ENCODE measurements at places on chromosomes 12 and 14.
A peak's percentile ranks its signal among the peaks of the same experiment; 100 is the strongest.

DNA sequence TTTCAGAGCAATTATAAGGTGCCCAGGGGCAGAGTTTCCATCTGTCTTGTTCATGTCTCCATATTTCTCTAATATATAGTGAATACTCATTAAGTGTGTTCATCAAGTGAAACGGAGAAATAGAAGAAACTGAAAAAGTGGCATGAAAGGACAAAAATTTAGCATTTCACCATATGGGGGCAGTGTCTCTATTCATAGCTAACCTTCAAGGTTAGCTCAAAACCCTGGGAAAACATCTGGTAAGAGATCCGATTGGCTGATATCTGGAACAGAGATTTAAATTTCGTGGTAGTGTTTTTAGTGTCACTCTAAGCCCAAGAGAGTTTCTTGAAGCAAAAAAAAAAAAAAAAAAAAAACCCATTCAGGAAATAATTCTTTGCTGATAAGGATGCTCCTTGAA, 367.5 kb downstream of the DAD1 start:
- no peak for DNase-seq

DNA sequence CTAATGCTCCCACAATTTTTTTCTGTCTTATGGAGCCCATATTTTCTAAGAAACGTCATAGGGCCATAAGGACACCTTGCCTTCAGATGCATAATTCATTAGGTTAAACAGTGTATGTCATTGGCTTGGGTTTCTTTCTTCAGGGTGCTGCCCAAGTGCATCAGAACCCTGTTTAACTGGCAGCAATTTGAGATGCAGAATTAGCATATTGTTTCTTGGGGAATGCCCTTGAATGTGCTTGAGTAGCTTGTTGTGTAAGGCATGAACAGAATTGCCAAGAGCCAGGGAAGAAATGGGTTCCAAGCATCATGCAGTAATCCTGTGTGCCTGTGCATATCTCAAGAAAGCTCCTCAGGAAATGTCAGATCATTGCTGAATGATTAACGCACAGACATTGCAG, 277.2 kb downstream of the SYT1 start:
- no peak for DNase-seq

GRCh38 chr12:57072661-57073060, 5.9 kb downstream of the NEMP1 start:
- no peak for DNase-seq

DNA sequence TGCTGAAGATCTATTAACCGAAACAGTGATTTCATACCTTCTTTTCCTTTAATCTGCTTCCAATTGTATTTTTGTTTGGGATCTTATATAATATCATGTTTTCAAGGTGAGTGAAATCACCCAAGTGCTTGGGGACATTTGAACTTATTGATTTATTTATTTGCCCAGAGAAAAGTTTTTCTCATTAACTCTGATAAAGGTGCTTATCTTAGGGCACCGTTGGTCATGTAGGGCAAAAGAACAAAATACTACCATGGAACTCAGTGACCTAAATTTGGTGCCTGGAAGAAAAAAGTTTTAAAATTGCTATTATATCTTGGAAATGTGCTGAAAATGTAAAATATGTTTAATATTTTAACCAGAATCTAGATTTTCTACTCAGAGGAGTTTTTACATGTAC, 207.4 kb upstream of the NPAS3 start:
- DNase-seq, result no peak

GRCh38 chr12:29530436-29530835, 33.0 kb upstream of the OVCH1 start:
- DNase-seq, result no peak

GRCh38 chr12:80857311-80857710, 80.4 kb downstream of the LIN7A start:
- DNase-seq, result no peak

DNA sequence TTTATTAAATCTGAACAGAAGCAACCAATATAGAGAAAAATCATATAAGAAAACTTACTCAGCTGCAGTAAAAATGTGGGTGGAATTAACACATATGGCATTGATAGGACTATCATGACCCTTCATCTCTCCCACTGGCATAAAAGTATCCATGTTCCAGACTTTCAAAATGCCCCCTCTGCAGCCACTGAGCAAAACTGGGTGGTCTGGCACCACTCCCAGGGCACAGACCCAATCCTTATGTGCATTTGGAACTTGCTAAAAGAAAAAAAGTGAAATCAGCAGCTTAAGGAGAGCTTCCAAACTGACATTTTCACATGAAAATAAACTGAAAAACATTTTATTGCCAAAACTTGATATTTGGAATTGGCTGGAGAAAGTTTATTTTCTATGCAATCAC, 141.5 kb downstream of the KIF21A start:
- DNase-seq, result no peak

DNA sequence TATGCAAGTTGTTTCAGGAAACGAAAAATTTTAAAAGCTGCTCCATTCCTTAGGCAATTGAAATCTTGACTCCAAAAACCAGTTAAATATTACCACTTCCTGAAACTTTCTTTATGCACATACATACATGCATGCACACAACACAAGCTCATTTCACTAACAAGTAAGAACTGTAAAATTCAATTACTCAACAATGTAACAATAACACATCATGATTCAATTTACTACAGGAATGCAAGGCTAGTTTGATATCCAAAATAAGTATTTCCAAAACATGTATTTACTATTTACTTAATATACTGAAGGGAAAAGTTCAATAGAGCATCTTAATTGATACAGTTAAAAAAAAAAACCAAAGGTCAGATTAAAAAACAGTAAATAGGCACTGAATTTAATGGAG, 19.6 kb downstream of the NAP1L1 start:
- no peak for DNase-seq

- peak; percentile 54 for DNase-seq
Measured at GRCh38 chr12:6540181-6540877, 6.0 kb downstream of the GAPDH start.

GRCh38 chr14:49702725-49703124, 9.8 kb downstream of the KLHDC1 start:
- no peak for DNase-seq

DNA sequence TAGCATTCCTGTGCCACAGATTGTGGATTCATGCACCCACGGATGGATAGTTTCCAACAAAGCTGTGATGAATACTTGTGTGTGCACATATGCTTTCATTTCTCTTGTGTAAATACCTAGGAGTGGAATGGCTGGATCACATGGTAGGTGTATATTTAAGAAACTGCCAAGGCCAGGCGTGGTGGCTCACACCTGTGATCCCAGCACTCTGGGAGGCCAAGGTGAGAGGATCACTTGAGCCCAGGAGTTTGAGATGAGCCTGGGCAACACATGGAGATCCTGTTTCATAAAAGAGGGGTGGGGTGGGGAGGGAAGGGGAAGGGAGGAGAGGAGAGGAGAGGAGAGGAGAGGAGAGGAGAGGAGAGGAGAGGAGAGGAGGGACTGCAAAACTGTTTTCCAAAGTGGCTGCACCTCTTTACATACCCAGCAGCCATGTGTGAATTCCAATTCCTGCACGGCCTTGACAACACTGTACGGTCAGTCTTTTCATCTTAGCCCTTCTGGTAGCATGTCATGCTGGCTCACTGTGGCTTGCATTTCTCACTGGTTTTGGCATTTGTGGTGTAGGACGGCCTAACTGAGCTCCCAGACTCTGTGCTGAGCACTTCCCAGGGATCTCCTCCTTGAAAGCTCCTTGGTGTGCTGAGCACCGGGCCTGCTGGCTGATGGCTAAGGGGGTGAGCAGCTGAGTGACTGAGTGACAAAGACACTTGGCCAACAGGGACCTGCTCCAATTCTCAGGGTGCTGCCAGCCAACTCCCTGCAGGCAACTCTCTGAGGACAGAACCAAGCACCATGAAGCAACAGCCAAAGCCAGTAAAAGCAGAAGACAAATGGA, 27.9 kb downstream of the SYNE3 start:
- DNase-seq, result no peak

DNA sequence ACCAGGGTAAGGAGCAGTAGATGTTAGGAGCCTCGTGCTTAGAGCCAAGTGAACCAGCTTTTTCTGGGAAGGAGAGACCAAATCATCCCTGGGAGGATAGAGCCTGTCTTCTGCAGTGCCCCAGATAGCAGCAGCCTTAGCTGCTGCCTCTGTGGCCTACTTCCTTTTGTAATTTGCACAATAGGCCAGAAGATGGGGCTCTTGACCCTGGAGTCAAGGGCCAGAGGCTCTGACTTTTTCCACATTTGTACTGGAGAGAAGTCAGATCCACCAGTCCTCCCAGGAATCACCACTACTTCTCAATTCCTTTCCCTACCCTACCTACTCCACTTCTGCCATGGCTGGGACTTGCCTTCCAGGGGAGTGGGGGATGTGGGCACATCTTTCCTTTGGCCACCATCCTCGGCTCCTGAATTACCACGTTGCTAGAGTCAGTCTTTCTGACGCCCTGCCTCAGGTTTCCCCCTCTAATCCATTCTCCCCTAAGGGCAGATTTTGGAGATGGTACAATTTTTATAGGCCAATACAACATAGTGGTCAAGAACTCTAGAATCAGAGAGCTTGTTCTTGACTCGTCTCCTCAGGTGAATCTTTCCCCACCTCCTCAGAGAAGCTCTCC, 3.3 kb upstream of the SLC4A8 start:
- peak; percentile 36 for DNase-seq

- DNase-seq, result no peak
Measured at GRCh38 chr12:43148691-43149090, 403.3 kb downstream of the ADAMTS20 start.

- no peak for DNase-seq
Measured at GRCh38 chr14:67482231-67483164, 6.0 kb downstream of the TMEM229B start.

GRCh38 chr14:34433957-34434356, 28.1 kb downstream of the SPTSSA start:
- no peak for DNase-seq

DNA sequence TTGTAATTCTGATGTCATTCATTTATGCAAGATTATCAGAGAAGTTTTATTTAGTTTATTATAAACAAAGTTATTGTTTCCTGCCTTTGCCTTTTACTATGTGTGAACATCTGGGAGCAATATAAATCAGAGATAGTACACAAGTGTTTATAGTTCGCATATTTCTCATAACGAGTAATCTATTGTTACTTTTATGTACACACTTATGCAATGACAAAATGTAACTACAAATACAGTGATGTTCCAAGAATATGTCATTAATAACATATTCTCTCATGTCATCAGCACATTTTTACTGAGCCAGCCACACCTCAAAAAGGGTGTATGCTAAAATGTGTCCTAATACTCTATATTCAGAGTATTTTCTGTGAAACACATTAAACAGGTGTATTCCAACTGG, 243.2 kb downstream of the ALX1 start:
- no peak for DNase-seq

GRCh38 chr12:75571204-75571603, 59.8 kb upstream of the KRR1 start:
- DNase-seq, result no peak

DNA sequence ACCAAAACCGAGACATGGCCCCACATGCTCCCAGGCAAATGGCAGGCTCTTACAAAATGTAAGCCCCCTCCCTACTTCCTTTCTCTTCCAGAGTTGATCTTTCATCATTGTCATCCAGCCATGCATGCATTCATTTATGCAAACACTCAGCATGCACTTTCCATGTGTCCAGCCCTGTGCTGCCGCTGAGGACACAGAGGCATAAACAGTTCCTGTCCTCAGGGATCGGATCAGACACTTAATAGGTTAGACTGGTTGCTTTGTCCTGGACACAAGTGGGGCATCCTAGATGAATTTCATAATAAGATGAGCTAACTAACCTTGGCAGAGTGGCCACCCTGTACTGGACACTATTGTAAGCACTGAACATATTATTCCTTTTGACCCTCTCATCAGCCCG, 23.1 kb downstream of the PRIMA1 start:
- DNase-seq, result no peak

DNA sequence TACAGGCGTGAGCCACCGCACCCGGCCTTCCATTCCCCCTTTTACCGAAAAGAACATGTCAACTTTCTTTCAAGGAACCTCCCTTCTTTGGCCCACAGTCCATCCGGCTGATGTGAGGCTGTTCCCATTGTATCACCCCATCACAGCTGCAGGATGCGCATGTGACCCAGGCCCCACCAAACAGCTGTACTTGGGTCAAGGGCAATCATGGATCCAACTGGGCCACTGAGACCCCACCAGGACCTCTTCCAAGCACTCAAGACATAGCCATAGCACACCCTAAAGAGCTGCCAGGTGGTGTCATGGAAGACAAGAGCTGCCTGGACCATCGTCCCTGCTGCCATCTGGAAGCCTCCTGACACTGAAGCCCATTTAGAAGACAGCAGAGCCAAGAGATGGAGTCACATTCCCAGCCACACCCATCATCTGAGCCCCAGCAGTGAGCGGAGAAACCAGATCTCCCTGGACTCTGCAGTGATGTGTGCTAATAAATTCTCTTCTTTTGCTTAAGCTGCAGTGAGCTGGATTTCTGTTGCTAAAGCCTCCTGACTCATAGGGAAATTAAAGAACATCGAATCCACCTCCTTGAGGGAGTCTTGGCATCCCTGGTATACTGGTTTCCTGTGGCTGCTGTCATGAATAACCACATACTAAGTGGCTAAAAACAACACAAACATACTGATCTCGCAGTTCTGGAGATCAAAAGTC, 105.6 kb downstream of the KSR2 start:
- DNase-seq, result no peak

DNA sequence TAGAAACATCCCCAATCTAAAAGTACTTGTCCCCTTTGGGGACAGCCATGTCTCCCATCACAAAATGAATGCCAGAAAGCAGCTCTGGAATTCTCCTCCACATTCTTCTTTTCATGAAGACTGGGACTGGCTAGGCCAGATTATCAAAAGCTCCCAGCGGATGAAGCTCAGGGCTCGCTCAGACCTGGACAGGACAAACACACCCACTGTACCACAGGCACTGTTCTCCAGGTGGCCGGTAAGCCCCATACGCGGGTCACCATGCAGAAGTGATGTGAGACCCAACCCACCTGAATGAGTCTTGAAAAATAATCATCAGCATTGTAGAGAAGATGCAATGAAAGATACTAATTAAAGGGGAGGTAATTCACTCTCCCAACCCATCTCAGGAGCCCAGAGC, 85.1 kb downstream of the GCH1 start:
- DNase-seq, result no peak

GRCh38 chr12:97358361-97358760, 104.2 kb upstream of the RMST start:
- no peak for DNase-seq

DNA sequence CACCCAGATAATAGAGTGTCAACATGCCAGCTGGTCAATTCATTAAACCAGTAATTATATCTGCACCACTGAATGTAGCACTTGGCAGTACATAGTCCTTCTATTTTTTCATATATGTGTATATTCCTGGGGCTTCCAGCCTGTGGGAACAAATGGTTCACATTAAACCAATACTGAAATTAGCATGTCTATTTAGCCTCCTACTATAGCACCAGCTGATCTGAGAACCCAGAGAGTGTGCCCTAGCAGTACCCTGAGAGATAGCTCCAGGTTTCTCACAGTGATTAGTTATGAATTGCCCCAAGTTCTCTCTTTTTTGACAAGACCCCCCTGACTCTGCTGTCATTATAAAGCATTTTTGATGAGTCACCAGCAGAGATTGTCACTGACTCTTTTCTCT, 1097.3 kb upstream of the FLRT2 start:
- DNase-seq, result no peak

Data from activated T-cell treated with anti-CD3 and anti-CD28 coated beads, Interleukin-2, amount 50 U/mL, for 1 hour (primary cell).